Activated naive CD4-positive, alpha-beta T cell treated with anti-CD3 and anti-CD28 coated beads for 36 hours (primary cell): ENCODE measurements at places on chromosomes 7 and 10. TPM values are rescaled to one million over a fixed set of nuclear protein-coding genes. Genes with fewer than 3 reads are reported as not detected.

The BUD23 gene
- 110 TPM for total RNA-seq

The CFAP46 gene
- total RNA-seq, result not detected

The CPED1 gene
- not detected for total RNA-seq

The RASA4B gene
- 16.2 TPM for total RNA-seq

The STOX1 gene
- 0.42 TPM for total RNA-seq

The HKDC1 gene
- 1.6 TPM for total RNA-seq

The TMEM273 gene
- total RNA-seq, result 0.72 TPM

The SPDYE5 gene
- total RNA-seq, result not detected

The ASAH2 gene
- 4.1 TPM for total RNA-seq

The GHRHR gene
- not detected for total RNA-seq

The CD36 gene
- not detected for total RNA-seq

The OPALIN gene
- not detected for total RNA-seq

The TMEM196 gene
- not detected for total RNA-seq

The PROSER2 gene
- 0.83 TPM for total RNA-seq
